Left ventricle myocardium inferior (tissue), 1 donor: ENCODE measurements at places on chromosomes 11 and 22. TPM values are rescaled to one million over a fixed set of nuclear protein-coding genes. Genes with fewer than 3 reads are reported as not detected.

GRCh38 chr11:25983280-25983679 lies 348.6 kb upstream of the ANO3 start:
- H3K27me3 ChIP-seq, result no peaks in the 10 kb centered on the region
- no peaks in the 10 kb centered on the region for H3K36me3 ChIP-seq
- no peak for DNase-seq
- no peak overlapping the region for H3K4me3 ChIP-seq
- H3K4me1 ChIP-seq, result no peaks in the 10 kb centered on the region
- H3K27ac ChIP-seq, result no peak overlapping the region

GRCh38 chr11:67564230-67564629 lies 19.4 kb upstream of the GSTP1 start:
- H3K4me1 ChIP-seq, result peaks cover 20% of the 10 kb centered on the region
- H3K36me3 ChIP-seq, result no peaks in the 10 kb centered on the region
- no peaks in the 10 kb centered on the region for H3K27me3 ChIP-seq
- peak overlapping the region; percentile 71 for H3K27ac ChIP-seq
- no peak overlapping the region for H3K4me3 ChIP-seq

- no peaks in the 10 kb centered on the region for H3K36me3 ChIP-seq
- no peaks in the 10 kb centered on the region for H3K4me1 ChIP-seq
- H3K27me3 ChIP-seq, result peaks cover 81% of the 10 kb centered on the region
- DNase-seq, result no peak
Observed at GRCh38 chr11:134425816-134426536, 13.9 kb upstream of the B3GAT1 start.

DNA sequence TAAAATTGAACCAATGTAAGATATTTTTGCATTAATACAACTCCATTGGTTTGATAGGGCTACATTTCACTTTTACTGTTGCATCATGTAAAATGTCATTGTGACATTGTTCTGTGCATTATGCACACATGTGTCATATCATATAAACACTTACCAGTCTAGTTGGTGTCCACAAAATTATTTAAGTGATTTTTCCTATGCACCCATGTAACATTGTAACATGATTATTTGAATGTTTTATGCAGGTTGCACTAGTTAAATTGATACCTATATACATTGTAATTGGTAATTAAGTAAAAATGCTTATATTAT lies 9.6 kb upstream of the BIRC3 start:
- H3K4me1 ChIP-seq, result peaks cover 7% of the 10 kb centered on the region
- no peak overlapping the region for H3K27ac ChIP-seq
- no peak overlapping the region for H3K4me3 ChIP-seq
- H3K27me3 ChIP-seq, result no peaks in the 10 kb centered on the region
- DNase-seq, result no peak

DNA sequence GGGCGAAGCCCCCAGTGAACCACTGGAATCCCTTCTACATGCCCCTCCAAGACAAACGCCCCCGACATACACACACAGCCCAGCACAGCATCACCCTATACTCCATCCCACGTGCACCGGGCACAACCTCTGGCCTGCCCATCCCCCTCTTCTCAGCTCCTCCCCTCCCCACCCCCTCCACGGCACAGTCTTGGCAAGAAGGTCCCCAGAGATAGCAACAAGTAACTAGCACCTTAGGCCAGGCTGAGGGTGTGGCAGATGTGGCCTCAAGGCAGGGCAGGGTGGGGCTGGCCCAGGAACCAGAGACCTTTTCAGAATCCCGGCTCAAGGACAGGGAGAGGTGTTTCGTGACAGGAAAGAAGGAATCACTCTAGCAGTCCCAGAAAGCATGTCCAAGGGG lies 54.3 kb downstream of the CYTH4 start:
- H3K4me3 ChIP-seq, result no peak overlapping the region
- no peak for DNase-seq
- peaks cover 100% of the 10 kb centered on the region for H3K27me3 ChIP-seq
- peaks cover 8% of the 10 kb centered on the region for H3K4me1 ChIP-seq
- no peaks in the 10 kb centered on the region for H3K36me3 ChIP-seq

- H3K4me1 ChIP-seq, result peaks cover 29% of the 10 kb centered on the region
- peak within 1 kb of the TSS; percentile 94 for H3K27ac ChIP-seq
- peaks cover 4% of the 10 kb centered on the region for H3K36me3 ChIP-seq
- H3K27me3 ChIP-seq, result no peaks in the 10 kb centered on the region
- H3K4me3 ChIP-seq, result peak within 1 kb of the TSS; percentile 85
Observed at GRCh38 chr22:35257321-35258190, at the start of gene HMGXB4. Gene HMGXB4, plus strand, starts transcription at chr22:35257493. Its CDS starts 4,898 bp downstream, at chr22:35262391.

DNA sequence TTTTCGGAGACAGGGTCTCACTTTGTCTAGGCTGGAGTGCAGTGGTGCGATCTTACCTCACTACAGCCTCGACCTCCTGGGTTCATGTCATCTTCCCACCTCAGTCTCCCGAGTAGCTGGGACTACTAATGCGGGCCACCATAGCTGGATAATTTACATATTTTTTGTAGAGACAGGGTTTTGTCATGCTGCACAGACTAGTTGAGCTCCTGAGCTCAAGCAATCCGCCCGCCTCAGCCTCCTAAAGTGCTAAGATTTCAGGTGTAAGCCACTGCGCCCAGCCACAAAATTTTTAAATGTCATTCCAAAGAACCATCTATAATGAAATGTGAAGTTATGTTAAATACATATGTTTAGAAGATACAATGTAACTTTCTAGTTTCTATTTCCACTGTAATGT lies 4747.7 kb upstream of the OR11H1 start:
- no peaks in the 10 kb centered on the region for H3K27me3 ChIP-seq
- no peaks in the 10 kb centered on the region for H3K36me3 ChIP-seq
- no peak for DNase-seq
- H3K4me3 ChIP-seq, result no peak overlapping the region
- H3K4me1 ChIP-seq, result no peaks in the 10 kb centered on the region
- H3K27ac ChIP-seq, result no peak overlapping the region

DNA sequence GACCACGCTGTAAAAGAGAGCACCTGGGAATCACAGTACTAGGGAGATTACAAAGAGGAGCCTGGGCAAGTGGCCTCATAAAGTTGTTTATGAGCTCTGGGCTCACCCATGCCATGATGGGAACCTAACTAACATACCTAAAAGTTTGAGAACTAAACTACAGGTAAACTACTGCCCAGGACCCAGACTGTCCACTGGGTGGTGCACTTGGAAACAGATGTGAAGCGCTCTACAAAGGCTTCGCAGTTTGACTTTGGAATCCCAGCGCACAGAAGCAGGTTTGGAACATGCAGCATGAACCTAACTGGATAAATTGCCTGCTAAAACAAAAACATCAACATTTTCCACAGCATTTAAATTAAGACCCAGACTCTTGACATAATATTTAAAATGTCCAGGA lies 418.6 kb downstream of the FAM181B start:
- H3K36me3 ChIP-seq, result no peaks in the 10 kb centered on the region
- no peaks in the 10 kb centered on the region for H3K27me3 ChIP-seq
- no peaks in the 10 kb centered on the region for H3K4me1 ChIP-seq
- no peak for DNase-seq
- no peak overlapping the region for H3K4me3 ChIP-seq
- no peak overlapping the region for H3K27ac ChIP-seq

DNA sequence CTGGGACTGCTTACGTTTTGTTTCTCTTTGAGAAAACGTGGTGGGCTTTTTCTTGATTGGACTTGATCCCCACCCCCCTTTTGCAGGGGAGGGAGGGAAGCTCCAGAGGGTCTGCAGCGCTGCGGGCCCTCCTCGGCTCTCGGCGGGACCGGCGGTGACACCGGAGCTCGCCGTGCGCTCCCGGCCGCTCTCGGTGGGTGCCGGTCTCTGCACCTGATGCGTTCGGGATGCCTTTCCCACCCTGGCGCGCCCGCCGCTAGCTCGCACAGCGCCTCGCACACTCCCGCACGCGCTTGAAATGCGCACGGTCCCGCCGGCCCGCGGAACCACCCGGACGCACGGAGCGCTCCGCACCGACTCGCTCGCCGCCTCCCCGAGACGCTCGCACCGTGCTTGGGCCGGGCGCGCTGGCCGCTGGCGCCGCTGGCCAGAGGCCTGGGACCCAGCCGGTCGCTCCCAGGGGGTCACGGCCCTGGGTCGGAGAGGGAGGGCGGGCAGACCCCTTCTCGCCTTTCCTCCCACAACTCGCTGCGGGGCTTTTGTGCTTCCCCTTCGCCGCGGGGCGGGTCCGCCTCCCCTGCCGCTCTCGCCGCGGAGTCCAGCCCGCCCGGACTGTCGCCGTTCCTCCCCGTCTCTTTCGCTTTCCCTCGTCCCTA lies 1.0 kb downstream of the ZBTB16 start:
- peak overlapping the region; percentile 100 for H3K27ac ChIP-seq
- DNase-seq, result peak; percentile 57
- peaks cover 92% of the 10 kb centered on the region for H3K4me1 ChIP-seq
- H3K36me3 ChIP-seq, result peaks cover 40% of the 10 kb centered on the region
- no peaks in the 10 kb centered on the region for H3K27me3 ChIP-seq

GRCh38 chr11:66183494-66184048 lies 84.9 kb upstream of the RAB1B start:
- H3K4me1 ChIP-seq, result peaks cover 15% of the 10 kb centered on the region
- no peaks in the 10 kb centered on the region for H3K36me3 ChIP-seq
- H3K27ac ChIP-seq, result no peak overlapping the region
- no peak overlapping the region for H3K4me3 ChIP-seq
- DNase-seq, result no peak
- H3K27me3 ChIP-seq, result no peaks in the 10 kb centered on the region

DNA sequence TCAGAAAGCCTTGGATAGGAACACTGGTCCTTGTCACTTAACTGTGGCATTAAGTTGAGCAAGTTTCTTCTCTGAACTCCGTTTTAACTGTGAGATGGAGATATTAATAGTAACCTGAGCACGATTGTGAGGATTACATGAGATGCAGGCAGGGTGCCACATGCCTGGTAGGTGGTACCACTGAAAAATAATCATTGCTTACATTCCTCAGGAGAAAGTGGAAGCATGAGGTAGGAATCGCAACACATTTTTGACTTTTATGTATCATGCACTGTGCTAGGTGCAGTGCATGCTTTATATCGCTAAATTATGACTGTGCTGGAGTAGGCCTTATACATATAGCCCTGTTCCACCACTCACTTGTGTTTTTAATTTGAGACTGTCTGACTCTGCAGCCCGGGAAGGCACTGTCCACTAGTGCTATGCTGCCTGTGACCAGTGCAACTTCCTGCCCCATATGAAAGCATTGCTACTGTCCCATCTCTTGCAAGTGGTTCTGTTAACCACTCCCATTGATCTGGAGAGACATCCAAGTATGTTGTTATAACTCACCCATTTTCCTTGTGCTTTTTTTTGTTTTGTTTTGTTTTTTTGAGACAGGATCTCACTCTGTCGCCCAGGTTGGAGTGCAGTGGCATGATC lies 1.0 kb downstream of the UQCR10 start:
- H3K4me1 ChIP-seq, result peaks cover 69% of the 10 kb centered on the region
- peak overlapping the region; percentile 98 for H3K4me3 ChIP-seq
- H3K36me3 ChIP-seq, result peaks cover 33% of the 10 kb centered on the region

- peaks cover 12% of the 10 kb centered on the region for H3K27me3 ChIP-seq
- no peak overlapping the region for H3K4me3 ChIP-seq
- H3K27ac ChIP-seq, result no peak overlapping the region
- no peaks in the 10 kb centered on the region for H3K4me1 ChIP-seq
Observed at GRCh38 chr11:110896358-110896757, 184.1 kb upstream of the ARHGAP20 start.

DNA sequence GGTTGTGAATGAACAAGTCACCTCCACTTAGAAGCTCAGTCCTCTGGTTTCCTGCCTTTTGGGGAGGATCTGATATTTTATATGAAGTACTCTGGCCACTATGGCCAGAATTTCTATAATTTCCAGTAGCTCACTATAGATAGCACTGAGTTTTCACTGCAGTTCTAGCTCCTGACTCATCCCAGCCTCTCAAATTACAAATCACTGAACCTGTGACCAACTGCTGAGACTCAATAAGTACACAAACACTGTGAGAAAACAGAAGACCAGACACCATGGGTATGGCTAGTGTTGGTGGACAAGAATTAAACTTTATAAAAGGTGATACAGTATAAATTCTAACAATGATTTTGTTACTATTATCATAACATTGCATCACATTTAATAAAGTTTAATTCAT lies 47.1 kb upstream of the UCP3 start:
- H3K27ac ChIP-seq, result no peak overlapping the region
- no peak overlapping the region for H3K4me3 ChIP-seq
- H3K36me3 ChIP-seq, result peaks cover 27% of the 10 kb centered on the region
- H3K27me3 ChIP-seq, result no peaks in the 10 kb centered on the region
- no peaks in the 10 kb centered on the region for H3K4me1 ChIP-seq

DNA sequence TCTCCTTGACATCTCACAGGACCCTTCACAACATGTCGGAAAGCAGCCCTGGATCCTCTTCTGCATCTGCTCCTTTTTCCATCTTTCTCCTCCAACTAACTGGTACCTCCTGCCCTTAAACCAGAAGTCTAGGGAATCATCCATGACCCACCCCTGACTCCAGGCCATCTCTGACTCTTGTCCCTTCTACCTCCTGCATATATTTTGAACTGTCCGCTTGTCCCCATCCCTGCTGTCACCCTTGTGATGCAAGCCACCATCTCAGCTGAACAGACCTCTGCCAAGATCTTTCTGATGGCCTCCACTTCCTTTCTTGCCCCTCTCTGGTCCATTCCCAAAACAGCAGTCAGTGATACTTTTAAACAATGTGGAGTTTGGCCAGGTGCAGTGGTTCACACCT lies 7.0 kb downstream of the RIBC2 start:
- no peaks in the 10 kb centered on the region for H3K4me1 ChIP-seq
- H3K27me3 ChIP-seq, result no peaks in the 10 kb centered on the region
- no peak for DNase-seq

- peaks cover 13% of the 10 kb centered on the region for H3K4me1 ChIP-seq
- H3K36me3 ChIP-seq, result no peaks in the 10 kb centered on the region
- peaks cover 40% of the 10 kb centered on the region for H3K27me3 ChIP-seq
- no peak for DNase-seq
- no peak overlapping the region for H3K27ac ChIP-seq
- H3K4me3 ChIP-seq, result no peak overlapping the region
Observed at GRCh38 chr11:36019005-36019596, 75.2 kb downstream of the LDLRAD3 start.

GRCh38 chr11:14537134-14537599 lies 17.0 kb upstream of the PSMA1 start:
- H3K27me3 ChIP-seq, result no peaks in the 10 kb centered on the region
- no peak for DNase-seq
- H3K36me3 ChIP-seq, result no peaks in the 10 kb centered on the region
- peak overlapping the region; percentile 76 for H3K27ac ChIP-seq
- H3K4me3 ChIP-seq, result no peak overlapping the region
- peaks cover 50% of the 10 kb centered on the region for H3K4me1 ChIP-seq

GRCh38 chr11:124075841-124076651 lies 34.9 kb upstream of the OR10G7 start:
- H3K27ac ChIP-seq, result no peak overlapping the region
- no peak for DNase-seq
- H3K4me1 ChIP-seq, result peaks cover 10% of the 10 kb centered on the region
- no peaks in the 10 kb centered on the region for H3K36me3 ChIP-seq
- H3K4me3 ChIP-seq, result peak overlapping the region; percentile 59
- H3K27me3 ChIP-seq, result peaks cover 91% of the 10 kb centered on the region

EHF gene
- total RNA-seq, result 1.6 TPM

NTM gene
- 1.0 TPM for total RNA-seq

SGSM1 gene
- 8.8 TPM for total RNA-seq

OR10D3 gene
- total RNA-seq, result not detected
